ENCODE measurements at places on chromosomes 3 and 15. TPM values are rescaled to one million over a fixed set of nuclear protein-coding genes. Genes with fewer than 3 reads are reported as not detected.

SLC12A8 gene
- 0.39 TPM for total RNA-seq

DNA sequence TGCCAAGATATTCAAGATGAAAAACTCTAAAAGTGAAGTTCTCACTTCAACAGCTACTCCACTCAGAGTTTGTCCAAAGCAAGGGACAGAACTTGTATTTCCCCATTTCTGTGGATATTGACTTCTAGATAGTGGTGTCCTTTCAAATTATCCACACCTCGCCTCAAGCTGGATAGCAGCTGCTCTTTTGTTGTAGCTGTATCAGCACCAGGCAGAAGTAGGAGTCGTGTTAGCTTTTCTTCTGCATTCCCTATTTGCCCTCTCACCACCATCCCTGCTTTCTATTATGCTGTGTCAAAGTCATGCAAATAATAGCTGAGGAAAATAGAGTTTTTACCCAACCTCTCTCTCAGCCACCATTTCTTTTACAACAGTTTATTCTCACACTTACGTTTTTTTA is 303.8 kb downstream of the EPHA3 start:
- no peak for DNase-seq

- DNase-seq, result no peak
Observed at GRCh38 chr15:69643476-69643875, 190.9 kb downstream of the RPLP1 start.

SCAANT1 gene
- not detected for total RNA-seq

MYO5A gene
- 22.5 TPM for total RNA-seq

DRD3 gene
- total RNA-seq, result not detected

DNA sequence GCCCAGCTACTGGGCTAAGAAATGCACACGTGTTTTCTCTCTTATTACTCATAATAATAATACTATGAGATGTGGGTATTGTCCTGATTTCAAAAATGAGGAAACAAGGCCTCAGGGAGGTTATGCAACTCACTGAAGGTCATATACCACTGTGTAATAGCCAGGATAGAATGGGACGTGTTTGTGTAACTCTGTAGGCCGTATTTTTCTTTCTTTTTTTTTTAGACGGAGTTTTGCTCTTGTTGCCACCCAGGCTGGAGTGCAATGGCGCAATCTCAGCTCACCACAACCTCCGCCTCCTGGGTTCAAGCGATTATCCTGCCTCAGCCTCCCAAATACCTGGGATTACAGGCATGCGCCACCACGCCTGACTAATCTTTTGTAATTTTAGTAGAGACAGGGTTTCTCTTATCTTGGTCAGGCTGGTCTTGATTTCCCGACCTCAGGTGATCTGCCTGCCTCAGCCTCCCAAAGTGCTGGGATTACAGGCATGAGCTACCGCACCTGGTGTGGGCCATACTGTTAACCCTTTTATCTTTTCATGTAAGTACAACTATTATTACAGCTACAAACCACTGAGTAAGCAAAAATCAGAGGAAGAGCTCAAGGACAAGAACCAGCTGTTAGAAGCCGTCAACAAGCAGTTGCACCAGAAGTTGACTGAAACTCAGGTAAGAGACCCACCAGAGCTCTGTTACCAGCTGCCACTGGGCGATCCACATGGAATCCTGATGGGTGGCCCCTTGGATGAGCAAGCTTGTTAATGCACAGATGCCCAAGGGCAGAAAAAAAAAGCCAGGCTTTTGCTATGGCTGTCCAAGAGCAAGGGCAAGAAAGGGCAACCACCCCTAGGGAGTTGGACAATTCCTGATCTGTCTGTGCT is 6.7 kb downstream of the KNSTRN start:
- DNase-seq, result no peak

TERC gene
- 11.1 TPM for total RNA-seq

- DNase-seq, result no peak
Observed at GRCh38 chr3:168671091-168671490, 575.4 kb upstream of the GOLIM4 start.

GRCh38 chr15:91944331-91944730 is 90.8 kb downstream of the SLCO3A1 start:
- no peak for DNase-seq

GRCh38 chr3:139107424-139108252 is 62.9 kb upstream of the PRR23C start:
- no peak for DNase-seq

DNA sequence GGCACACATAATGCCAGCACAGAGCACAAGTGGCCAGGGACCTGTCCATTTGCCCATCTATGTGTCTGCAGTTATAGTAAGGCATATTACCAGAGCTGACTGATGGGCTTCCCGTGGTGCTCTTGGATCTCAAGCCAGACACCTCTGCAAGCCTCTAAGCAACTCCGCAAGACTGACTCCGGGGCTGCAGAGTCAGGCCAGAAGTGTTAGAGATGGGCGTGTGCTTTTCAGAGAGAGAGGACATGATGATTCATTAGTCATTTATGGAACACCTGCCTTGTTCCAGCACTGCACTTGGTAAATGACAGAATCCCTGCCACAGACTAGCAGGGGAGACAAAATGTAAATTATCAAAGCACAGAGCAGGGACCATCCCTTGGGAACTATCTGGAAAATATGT is 559.0 kb downstream of the PDCD6IP start:
- no peak for DNase-seq

- DNase-seq, result no peak
Observed at GRCh38 chr3:99910752-99911290, 93.2 kb downstream of the CMSS1 start.

DNA sequence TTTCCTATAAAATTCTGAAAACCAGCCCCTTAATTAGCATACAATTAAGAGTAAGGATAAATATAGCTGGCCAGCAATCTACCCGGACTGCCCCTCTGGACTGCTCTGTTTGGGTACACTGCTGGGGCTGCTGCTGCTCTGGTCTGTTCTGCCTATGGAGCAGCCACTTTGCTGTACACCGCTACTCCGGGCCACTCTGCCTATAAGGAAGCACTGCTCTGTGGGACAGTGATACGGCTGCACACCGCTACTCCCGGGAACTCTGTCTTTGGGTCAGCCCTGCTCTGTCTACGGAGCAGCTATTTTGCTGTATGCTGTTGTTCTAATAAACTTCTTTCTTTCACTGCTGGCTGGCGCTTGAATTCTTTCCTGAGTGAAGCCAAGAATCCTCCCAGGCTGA is 316.5 kb upstream of the PLSCR5 start:
- no peak for DNase-seq

GRCh38 chr3:31050296-31050695 is 155.8 kb upstream of the GADL1 start:
- DNase-seq, result no peak

FOXB1 gene
- total RNA-seq, result 0.56 TPM

DNA sequence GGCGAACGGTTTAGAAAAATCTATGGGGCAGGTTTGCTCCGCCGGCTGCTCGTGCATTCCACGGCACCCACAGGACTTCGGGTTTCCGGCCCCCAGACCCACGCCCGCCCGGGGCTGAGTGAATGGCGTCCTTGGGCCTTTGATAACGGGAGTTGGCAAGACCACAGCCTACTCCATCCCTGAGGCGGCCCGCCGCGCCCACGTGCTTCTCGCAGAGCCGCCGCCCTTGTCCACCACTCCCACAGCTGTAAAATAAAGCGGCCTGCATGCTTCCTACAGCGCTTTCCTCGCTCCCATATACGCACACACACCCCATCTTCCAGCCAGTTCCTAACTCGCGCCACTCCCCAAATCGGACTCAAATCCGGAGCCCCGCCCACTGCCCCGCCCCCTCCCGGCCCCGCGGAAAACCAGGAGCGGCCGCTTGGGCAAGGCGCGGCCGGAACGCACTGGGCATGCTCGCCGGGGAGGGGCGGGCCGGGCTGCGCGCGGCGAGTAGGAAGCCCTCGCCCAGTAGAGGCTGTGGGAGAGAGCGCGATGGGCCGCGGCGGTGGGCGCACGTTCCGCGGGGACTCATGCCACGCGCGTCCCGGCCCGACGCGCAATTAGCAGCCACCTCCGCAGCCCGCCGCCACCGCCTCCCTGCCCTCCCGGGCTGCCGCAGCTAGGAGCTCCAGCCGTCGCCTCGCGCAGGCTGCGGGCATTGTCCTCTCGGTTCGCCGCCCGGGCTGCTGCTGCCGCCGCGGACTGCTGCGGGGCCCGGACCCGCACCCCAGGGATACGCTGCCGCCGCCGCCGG is at the start of gene RAP2B:
Gene RAP2B, plus strand, starts transcription at position 513 of the 799 bp plus-strand sequence. CDS start 468 bp downstream, outside the sequence.
- DNase-seq, result peak; percentile 99

IGSF10 gene
- total RNA-seq, result not detected

DNA sequence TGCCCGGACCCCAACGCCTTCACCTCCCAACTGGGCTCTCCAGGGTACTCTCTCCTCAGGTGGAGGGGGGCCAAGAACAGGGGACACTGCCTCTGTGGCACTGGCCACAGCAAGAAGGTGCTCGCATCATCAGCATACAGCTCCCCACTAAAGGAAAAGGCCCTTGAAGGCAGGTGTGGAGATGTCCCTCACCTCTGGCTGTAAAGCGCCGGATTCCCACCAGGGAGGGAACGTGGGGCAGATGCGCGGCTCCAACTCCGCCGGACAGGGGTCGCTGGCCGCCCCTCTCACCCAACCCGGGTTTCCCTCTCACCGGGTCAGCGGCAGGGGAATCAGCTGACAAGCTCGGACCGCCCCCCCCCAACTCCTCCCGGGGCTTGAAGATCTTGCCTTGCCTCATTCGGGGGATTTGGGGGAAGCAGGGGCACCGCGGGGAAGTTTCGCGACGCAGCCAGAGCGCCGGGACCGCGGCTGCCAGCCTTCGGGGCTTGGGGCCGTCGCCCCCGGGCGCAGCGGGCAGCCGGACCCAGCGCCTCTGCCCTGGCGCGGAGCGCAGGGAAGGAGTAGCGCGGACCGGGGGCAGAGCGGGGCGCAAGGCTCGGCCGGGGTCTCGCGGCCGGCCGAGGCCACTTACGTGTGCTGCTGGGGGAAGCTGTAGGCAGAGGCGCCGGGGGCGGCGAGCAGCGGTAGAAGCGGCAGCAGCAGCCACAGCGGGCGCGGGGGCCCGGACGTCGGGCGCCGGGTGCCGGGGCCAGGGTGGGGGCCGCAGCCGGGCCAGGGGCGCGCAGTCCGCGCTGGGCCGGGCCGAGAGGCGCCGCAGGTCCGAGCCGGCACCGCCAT is 630 bp downstream of the CACNA2D2 start:
- DNase-seq, result peak; percentile 30

DNA sequence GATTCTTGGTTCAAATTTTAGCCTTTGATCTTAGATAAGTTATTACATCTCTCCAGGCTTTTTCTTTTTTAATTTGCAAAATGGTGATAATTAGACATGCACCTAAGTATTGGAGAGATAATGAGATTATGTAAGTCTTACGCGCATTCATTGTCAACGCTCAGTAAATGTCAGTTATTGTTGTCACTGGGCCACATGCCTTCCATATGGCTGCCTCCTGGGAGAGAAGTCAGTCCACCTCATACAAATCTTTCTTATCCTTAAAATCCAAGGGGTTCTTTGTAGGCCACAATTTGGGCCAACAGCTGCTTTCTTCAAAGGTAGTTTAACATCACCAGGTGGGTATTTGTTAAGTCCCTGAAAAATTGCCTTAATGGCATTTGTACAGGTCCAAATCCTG is 25.5 kb upstream of the PTPRG start:
- no peak for DNase-seq

- no peak for DNase-seq
Observed at GRCh38 chr3:4512895-4513616, 19.9 kb downstream of the ITPR1 start.

FES gene
- 12.2 TPM for total RNA-seq

- DNase-seq, result no peak
Observed at GRCh38 chr3:31157893-31158620, 263.6 kb upstream of the GADL1 start.

DNA sequence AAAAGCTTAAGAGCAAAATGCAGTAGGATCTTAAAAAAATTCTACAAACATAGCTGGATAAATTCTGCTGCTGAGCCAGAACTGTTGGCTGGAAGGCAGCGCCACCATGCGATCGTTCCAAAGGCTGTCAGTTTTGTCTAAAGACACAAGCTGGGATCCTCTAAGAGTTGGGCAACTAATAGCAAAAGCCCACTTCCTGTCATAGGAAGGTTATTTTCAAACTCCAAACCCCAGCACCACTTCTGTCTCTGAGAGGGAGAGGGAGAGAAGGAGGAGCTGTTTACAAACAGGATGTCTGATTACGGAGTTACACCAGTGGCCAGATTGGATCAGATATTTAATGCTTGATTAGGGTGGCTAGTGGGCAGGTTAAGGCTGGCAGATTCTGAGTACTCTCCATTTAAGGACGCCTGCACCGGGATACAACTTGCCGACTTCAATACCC is 44.0 kb downstream of the EIF4E3 start:
- peak; percentile 75 for DNase-seq

- DNase-seq, result no peak
Observed at GRCh38 chr3:110099711-110100110, 762.4 kb upstream of the DPPA4 start.

DNA sequence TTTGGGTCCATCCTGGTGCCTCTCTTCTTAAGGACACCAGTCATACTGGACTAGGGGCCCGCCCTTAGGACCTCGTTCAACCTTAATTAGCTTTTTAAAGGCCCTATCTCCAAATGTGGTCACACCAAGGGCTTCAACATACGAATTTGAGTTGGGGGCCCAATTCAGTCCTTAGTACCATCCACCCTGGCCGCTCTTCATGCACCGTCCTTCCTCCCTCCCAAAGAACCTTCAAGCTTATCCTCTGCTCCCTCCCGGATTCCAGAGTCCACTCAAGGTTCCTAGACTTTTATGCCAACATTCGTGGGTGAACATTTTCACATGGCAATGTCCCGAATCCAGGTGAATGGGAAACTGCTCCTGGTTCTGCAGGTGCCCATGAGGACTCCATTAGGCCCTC is 201.3 kb upstream of the IGF1R start:
- no peak for DNase-seq

GRCh38 chr3:14846226-14846880 is 27.6 kb downstream of the FGD5 start:
- no peak for DNase-seq

- no peak for DNase-seq
Observed at GRCh38 chr3:147654827-147655226, 245.7 kb downstream of the ZIC1 start.

DNA sequence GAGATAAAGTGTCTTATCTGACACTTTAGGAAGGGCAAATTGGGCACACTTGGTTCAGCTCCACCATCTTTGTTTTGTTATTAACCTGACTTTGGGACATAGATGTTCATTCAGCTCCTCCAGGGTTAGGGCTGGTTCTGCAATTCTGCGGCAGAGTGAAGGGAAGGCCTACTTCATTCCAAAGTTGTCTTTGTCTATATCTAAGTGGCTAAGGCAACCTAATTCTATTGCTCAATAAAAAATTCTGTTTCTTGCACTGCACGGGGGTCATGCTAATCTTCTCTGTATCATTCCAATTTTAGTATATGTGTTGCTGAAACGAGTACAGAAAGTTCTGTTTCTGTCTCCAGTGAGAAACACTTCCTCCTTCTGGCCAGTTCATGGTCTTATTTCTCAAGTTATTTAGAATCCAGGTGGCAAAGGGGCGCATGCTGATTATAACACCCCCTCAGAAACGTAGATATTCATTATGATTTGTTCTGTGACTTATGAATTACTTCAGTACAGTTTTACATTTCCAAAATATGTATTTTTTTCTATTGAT is 53.5 kb downstream of the PFN2 start:
- no peak for DNase-seq
